NCI-H1105 (cell line): ENCODE measurements at places on chromosomes 7 and 10.
A peak's percentile ranks its signal among the peaks of the same experiment; 100 is the strongest.

DNA sequence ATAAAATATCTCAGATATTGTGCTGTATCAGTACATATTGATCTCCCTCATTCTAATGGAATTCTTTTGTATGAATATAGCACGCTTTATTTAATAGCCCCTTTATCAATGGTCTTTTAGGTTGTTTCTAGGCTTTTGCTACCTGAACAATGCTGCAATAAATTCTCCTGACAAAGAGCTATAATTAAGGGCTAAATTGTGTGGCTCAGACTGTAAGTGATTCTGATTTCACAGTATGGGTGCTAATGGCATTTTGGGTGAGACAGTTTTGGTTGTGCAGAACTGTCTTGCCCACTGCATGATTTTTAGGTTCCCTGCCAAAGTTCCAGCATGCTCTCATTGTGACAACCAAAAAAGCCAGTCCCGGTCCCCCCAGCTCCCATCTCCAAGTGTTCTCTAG lies 363.2 kb downstream of the REEP3 start:
- DNase-seq: no peak

DNA sequence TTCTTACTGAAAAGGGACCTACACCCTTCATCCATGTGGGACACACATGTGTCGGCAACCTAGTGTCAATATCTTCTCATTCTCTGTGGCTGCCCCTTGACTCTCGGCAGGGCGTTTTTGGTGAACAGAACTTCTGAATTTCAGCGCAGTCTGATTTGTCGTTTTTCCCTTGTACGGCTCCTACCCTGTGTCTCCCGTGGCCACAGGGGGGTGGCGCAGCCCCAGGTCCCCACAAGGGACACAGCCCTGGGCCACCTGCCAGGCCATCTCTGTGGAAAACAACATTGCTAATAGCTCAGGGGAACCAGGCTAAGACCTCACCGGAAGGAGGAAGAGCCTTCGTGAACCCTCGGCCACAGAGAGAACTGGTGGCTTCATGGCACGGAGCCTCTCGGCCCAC lies 53.1 kb upstream of the NKX6-2 start:
- no peak for DNase-seq

DNA sequence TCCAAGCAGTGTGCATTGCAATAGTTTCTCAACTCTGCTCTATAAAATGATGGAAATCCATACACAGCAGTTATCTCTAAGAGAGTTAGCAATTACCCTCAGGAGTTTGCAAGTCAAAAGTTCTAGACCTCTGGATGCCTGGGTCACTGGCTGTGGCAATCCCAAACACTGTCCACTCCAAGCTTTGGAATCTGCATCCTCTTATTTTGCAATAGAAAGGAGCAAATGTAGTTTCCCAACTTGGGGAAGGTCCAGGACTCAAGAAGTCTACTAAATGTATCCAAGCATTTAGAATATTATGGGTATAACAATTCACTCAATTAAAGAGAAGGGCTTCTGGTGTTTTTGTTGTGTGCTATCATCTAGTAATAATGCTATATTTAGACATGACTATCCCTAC lies 131.3 kb upstream of the NRP1 start:
- no peak for DNase-seq

DNA sequence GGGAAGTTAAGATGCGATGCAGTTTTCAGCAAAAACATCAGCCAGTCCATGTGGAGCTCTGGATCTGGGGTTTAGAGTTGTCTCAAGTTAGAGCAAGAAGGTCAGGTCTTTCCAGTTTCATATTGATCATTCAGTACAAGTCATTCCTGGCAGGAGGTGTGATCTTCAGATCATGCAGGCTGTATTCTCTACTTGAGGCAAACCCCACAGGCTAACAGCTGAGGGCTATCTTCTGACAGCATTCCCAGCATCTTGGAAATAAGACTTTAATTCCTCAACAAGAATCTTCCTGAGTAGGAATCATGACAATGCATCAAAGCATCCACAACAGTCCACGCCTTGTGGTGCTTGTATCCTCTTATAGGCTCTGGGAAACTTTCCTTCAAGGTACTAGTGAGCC lies 94.9 kb upstream of the ZNF438 start:
- DNase-seq: no peak

GRCh38 chr10:24952707-24953645 lies 570 bp upstream of the PRTFDC1 start:
- DNase-seq: peak; percentile 45

DNA sequence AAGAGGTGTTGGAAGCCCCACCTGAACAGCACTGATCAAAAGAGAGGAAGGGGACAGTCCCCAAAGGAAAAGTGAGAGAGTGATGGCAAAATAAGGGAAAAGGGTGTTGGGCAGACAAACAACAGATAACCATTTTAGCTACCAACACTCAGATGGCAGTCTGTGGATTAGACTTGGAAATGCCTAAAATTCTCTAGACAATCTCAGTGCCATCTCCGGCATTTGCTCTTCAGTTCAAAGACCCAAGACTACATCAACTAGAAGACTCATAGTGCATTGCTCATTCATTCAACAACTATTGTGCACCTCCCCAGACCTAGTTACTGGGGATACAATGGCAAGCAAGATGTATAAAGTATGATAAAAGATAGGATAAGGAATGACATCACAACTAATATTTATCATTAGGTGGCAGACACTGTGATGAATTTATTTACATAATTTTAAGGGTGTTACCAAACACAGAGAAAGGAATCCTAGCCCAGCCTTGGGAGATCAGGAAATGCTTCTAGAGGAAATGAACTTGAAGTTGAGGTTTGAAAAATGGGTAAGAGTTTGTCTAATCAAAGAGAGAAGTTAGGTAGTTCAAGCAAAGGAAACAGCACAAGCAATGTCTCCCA lies 109.3 kb upstream of the ARID5B start:
- DNase-seq: no peak

- DNase-seq: no peak
Observed at GRCh38 chr7:44140341-44140740, 791 bp downstream of the MYL7 start.

DNA sequence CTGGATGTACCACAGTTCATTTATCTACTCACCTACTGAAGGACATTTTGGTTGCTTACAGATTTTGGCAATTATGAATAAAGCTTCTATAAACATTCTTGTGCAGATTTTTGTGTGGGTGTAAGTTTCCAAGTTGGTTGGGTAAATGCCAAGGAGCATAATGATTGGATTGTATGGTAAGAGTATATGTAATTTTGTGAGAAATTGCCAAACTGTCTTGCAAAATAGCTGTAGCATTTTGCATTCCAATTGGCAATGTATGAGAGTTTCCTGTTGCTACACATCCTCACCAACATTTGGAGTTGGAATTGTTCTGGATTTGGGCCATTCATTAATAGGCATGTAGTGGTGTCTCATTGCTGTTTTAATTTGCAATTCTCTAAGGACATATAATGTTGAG lies 33.9 kb upstream of the HYAL4 start:
- DNase-seq: no peak

DNA sequence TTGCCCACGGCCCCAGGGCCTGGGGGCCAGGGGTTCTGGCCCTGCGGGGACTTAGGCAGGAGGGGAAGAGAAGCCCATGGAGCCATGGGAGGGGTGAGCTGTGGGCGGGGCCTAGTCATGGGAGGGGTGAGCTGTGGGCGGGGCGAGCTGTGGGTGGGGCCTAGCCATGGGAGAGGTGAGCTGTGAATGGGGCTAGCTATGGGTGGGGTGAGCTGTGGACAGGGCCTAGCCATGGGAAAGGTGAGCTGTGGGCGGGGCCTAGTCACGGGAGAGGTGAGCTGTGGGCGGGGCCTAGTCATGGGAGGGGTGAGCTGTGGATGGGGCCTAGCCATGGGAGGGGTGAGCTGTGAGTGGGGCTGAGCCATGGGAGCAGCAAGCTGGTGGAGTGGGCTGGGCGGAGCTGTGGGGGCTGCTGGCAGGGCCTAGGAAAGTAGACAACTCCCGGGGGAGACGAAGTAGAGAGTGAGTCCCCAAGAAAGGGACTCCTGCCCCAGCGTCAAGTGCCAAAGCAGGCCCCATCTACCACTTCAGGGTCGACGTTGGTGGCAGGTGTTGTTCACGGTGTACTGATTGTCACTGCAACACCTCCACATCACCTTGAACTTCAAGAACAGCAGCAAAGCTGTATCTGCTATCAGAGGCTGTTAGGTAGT lies 19.2 kb upstream of the TTYH3 start:
- no peak for DNase-seq

- DNase-seq: no peak
Observed at GRCh38 chr10:18159557-18159956, 19.3 kb downstream of the CACNB2 start.

GRCh38 chr10:35074266-35074665 lies 15.9 kb downstream of the CUL2 start:
- DNase-seq: no peak

GRCh38 chr7:43649755-43650274 lies 66.9 kb downstream of the STK17A start:
- DNase-seq: no peak

GRCh38 chr7:81162771-81163525 lies 244.1 kb upstream of the SEMA3C start:
- no peak for DNase-seq

DNA sequence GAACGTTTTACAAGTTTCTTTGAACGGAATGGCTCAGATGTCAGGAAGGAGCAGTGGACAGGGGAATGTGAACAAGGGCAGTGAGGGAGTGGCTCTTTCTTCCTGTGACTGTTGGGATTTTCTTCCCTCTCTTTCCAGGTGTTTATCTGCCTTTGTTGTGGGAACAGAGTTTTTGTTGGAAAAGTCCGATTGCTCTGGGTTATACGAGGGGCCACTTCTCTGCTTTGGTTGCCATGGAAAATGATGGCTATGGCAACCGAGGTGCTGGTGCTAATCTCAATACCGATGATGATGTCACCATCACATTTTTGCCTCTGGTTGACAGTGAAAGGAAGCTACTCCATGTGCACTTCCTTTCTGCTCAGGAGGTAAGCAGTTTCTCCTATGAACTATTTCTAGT lies 41.4 kb downstream of the ZRANB1 start:
- DNase-seq: no peak

DNA sequence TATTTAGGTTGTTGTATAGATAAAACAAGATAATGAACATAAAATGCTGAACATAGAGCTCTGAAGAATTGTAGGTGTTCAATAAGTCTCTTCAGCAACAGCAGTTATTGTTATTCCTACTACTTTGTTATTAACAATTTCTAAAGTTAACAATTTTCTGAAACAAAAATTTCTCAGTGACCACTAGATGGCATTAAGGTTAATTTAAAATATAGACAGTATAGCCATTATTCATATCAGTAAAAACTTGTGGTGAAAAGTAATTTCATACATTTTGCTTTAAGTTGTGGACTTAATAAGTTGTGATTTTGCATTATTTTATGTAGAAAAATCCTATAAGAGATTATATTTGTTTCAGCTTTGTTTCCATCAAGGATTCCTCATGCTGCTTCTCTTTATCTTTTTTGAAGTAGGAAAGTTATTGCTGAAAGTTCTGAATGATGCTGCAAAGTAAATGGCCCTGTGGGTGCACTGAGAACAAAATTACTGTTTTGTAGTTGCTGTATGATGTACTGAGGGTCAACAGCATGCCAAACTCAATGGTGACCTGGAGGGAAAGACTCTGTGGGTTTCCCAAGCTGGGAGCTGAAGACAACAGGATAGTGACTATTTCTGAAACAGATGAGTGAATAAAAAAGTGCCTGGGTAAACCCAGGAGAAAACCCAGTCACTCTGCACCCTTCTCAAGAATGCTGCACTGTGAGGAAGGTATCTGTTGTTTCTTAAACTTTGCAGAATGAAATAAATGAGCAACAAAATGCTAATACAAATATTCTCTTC lies 253.6 kb downstream of the KIF20B start:
- no peak for DNase-seq

DNA sequence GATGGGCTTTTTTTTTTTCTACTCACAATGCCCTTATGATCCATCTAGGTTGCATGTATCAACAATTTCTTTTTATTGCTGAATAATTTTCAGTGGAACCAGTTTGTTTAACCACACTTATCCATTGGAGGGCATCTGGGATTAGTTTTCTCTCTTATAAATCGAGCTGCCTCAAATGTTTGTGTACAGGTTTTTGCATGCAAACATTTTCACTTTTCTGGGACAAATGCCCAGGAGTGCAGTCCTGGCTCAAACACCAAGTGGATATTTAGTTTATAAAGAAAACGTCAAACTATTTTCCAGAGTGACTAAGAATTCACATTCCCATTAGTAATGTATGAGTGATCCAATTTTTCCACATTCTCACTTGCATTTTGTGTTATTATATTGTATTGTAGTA lies 313.4 kb downstream of the CXCL12 start:
- DNase-seq: no peak

DNA sequence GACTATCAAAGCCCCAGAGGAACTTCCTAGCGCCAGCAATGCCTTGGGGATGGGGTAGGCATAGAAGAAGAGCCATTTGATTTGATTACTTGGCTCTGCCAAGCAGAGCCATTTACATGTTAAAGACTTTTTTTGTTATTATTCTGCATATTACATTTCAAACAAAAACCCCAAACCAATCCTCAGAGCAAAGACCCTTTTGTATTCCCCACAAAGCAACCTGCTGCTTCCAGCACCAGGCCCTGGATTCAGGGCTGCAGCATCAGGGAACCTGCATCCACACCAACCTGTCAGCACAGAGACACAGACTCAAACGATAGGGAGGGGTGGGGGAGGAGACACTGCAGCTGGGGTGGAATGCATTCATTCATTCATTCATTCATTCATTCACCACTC lies 73.2 kb downstream of the GRID1 start:
- no peak for DNase-seq

DNA sequence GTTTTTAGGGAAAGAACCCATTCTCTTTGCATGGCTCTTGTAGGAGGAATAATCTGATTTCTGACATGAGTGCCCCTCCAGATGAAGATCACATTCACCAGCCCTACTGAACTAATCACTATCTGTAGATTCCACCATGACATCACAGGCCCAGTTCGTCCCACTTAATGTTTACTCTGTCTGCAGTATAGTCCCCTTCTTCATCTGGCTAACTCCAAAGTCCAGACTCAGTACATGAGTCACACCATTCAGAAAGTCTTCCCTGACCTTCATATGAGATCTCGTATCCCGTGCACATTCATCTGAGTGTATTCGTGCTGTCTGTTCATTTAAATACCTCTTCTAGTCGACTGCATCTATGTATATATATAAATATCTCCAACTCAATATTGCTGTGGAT lies 366.5 kb upstream of the AKR1E2 start:
- DNase-seq: no peak

DNA sequence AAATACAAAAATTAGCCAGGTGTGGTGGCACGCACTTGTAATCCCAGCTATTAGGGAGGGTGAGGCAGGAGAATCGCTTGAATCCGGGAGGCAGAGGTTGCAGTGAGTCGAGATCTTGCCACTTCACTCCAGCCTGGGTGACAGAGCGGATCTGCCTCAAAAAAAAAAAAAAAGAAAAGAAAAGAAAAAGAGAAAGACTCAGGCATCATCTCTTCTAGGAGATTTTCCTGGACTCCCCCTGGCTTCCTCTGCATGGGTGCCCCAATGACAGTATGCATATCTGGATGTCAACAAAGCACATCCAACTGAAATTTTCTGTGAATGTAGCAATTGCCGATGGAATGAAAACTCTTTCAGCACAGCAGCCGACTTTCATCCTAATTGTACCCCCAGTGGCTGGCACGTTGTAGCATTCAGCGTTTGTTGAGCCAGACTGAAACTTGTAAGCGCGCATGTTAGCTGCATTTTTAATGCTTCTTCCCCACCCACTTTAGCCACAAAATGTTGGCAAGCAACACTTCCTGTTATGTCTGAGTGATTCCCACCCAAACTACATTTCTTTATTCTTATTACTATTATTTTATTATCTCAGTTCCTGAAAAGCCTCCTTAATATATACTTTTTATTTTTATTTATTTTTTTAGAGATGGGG lies 70.2 kb downstream of the PRTFDC1 start:
- DNase-seq: no peak

GRCh38 chr7:47474937-47475879 lies 106.7 kb downstream of the TNS3 start:
- no peak for DNase-seq
